ENCODE measurements at places on chromosomes 7 and 10.

- DNase-seq = no peak
Measured at GRCh38 chr7:75572396-75572795, 80.3 kb downstream of the SPDYE5 start.

- DNase-seq = no peak
Measured at GRCh38 chr7:127815631-127816145, 163.7 kb downstream of the SND1 start.

GRCh38 chr7:625376-625971 lies 101.0 kb upstream of the DNAAF5 start:
- DNase-seq = no peak

DNA sequence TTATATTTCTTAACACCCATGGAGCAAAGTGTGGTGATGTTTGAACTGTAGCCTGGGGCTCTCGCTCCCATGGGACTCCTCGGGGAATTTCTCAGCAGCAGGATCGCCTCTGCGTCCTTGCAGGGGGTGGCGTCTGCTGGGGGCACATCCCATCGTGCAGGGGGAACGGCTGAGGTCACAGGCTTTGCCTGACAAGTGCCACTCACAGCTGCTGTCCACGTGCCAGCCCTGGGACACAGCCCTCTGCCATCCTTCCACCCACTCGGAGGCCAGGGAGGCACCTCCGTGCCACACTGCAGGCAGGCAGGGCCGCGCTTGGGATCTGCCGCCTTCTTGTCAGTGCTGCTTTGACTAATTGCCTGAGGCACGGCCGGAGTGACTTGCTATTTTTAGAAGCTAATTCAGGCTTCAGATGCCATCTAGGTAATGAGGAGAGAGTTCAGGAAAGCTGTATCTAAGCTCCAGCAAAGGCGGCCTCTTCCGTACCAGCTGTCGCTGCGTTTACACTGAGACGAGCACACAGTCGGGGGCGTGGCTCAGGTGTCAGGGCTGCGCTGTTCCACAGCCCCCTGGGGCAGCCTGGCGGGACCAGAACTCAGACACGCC lies 45.7 kb downstream of the PITRM1 start:
- DNase-seq = no peak

- no peak for DNase-seq
Measured at GRCh38 chr10:16490511-16490910, 31.2 kb downstream of the C1QL3 start.

- no peak for DNase-seq
Measured at GRCh38 chr10:69242852-69243212, 22.7 kb downstream of the HKDC1 start.

DNA sequence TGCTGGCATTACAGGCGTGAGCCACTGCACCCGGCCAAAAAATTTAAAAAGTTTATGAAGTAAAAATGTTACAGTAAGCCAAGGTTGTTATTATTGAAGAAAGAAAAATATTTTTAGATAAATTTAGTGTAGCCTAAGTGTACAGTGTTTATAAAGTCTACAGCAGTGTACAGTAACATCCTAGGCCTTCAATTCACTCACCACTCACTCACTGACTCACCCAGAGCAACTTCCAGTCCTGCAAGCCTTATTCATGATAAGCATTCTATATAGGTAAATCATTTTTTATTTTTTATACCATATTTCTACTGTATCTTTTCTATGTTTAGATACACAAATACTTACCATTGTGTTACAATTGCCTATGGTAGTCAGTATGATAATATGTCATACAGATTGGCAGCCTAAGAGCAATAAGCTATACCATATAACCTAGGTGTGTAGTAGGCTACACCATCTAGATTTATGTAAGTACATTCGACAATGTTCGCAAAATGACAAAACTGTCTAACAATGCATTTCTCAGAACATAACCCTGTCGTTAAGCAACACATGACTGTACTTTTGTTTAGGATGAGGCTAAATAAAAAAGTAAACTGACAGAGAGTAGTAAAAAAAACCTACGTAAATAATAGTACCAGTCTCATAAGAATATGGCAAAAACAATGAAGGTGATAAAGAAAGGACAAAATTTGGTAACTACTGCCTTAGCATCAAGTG lies 77.8 kb upstream of the FAM133B start:
- DNase-seq = no peak

- no peak for DNase-seq
Measured at GRCh38 chr7:117728890-117729624, 144.2 kb downstream of the CTTNBP2 start.

DNA sequence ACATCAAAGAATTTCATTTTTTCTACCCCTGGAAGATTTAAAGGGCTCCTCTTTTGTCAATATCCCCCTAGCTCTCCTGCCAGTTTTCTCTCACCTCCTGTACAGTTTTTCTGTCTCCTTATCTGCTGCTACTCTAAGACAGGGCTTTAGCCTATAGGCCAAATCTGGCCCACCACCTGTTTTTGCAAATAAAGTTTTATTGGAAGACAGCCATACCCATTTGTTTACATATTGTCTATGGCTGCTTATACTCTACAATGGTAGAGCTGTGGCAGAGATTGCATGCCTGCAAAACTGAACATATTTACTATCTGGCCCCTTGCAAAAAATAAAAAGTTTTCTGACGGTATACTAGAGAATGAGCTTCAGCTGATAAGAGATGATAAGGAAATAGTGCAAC lies 37.4 kb upstream of the GARS1 start:
- no peak for DNase-seq

DNA sequence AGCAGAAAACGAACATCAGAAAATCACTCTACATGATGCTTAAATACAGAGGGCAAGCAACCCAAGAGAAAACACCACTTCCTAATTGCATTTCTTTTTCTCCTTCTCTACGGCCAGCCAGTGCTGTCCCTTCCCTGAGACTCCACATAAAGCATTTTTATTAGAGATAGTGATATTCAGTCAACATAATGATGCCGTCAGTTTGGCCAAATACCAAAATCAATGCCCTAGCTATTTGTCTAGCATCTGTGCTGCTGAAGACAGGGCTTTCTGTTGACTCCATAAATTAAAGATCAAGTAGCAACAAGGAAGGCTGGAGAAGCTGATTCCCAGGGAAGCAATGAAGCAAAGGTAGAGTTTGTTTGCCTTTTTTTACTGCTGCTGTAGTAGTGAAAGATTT lies 1024.9 kb downstream of the REEP3 start:
- no peak for DNase-seq

DNA sequence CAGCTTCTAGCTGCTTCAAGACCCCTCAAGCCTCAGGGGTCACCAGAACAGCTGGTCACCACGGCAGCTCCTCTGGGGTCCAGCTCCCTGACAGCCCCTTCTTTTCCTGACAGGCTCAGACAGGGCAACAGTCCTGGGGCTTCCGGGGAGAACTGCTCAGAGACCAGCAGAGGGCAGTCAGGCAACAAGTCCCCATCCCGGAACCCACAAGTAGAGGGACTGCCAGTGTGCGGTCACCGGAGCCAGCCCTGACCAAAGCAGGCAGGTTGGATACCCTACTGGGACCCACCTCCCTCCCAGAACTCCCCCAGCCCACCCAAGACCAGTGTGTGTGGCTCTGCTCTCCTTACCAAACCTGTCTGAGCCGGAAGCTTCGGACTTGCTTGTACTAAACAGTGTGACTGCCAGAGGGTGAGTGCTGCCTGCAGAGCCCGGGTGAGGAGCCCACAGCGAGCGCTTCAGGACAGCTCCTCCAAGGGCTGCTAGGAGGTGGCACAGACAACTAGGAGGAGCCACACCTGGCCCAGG lies 40.3 kb downstream of the YKT6 start:
- peak; percentile 16 for DNase-seq

- no peak for DNase-seq
Measured at GRCh38 chr10:92130622-92131274, 160.1 kb downstream of the CPEB3 start.

DNA sequence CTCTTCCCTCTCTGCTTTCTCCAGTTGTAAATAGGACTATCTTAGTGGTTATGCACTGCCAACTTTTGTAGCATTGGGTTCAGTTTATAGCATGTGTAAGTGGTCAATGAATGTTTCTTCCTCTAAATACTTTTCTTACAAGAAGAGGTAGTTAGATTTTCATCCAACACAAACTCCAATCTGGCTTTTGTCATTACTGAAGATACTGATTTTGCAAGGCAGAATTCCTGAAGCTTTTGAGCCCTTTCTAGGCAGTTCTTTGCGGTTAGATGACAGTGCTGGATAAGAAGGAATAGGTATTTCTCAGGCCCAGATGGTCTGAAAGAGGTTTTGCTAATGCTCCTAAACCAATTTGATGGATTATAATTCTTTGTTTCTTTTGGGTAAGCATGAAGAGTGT lies 60.5 kb downstream of the BICC1 start:
- DNase-seq = no peak

- no peak for DNase-seq
Measured at GRCh38 chr10:97136756-97137155, 49.0 kb downstream of the SLIT1 start.

GRCh38 chr10:67602268-67602950 lies 93.6 kb downstream of the CTNNA3 start:
- no peak for DNase-seq

DNA sequence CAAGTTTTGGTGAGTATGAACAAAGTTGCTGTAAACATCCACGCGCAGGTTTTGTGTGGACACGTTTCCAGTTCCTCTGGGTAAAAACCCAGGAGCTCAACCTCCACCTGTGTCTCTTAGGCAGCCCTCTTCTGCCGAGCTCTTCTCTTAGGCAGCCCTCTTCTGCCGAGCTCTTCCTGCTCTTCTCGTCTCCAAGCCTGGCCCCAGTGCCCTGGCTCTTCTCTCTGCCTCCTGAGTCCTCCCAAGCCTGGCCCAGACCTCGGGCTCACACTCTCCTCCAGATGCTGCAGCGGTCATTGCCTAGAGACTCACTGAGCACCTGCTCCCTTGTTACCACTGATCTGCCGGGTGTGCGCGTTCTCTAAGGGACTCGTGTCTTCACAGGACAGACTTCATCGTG lies 38.7 kb upstream of the BNIP3 start:
- DNase-seq = no peak
